ENCODE measurements at places on chromosomes 13 and 19. TPM values are rescaled to one million over a fixed set of nuclear protein-coding genes. Genes with fewer than 3 reads are reported as not detected.

SYCN gene
- not detected for total RNA-seq

DLL3 gene
- 0.41 TPM for total RNA-seq

PRDX2 gene
- 45.1 TPM for total RNA-seq

ZNF98 gene
- total RNA-seq, result not detected

ZNF358 gene
- total RNA-seq, result 15.1 TPM
